Urinary bladder (tissue), 4 donors: ENCODE measurements at places on chromosomes 4 and X. TPM values are rescaled to one million over a fixed set of nuclear protein-coding genes. Genes with fewer than 3 reads are reported as not detected.

GRCh38 chrX:132614297-132614696, 125.5 kb upstream of the MBNL3 start:
- no peak for DNase-seq

GRCh38 chrX:118115953-118116712, 477 bp downstream of the KLHL13 start:
- DNase-seq, result no peak

GRCh38 chr4:109816082-109816442, 500 bp downstream of the GAR1 start:
- DNase-seq, result no peak

DNA sequence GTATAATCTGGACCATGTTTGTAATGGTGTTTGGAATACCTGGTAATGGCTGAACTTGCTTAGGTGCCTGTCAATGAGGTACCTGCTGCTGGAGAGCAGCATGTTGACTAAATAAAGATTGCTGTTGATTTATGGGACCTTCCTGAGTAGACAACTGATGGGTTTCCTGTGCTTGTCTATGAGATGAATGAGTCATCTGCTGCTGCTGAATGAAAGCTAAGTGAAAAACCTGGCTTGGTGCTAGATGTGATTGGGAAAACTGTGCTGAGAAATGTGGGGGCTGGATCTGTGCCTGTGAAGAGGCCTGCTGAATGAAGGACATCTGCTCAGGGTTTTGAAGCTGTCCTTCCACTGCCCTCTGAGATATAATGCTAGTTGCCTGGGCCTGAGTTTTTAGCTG, 69.6 kb downstream of the WNK3 start:
- no peak for DNase-seq

DNA sequence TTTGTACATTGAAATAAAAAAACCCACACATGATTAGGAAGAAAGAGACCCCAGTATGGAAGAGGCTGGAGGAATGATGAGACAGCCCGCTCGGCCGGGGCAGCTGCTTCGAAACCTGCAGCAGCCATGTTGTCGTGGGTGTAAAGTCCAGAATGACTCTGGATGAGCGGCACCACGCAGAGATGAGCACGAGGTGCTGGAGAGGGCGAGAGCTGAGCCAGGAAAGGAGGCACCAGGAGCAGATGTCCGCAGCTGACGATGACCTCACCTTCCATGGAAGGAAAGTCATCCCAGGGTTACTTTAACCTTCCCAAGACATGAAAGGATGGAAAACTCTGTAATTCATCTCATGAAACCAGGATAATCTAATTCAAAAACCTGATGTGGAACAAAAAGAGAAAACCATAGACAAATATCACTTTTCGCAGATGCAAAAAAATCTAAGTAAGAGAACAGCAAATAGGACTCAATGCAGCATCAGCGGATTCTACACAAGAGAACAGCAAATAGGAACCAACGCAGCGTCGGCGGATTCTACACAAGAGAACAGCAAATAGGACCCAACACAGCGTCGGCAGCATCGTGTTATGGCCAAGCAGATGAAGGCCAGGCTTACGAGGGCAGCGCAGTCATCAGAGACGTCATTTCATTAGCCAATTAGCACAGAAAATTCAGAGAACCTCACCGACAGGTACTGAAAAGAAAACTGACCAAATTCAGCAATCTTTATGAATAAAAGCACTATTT, 25.9 kb upstream of the SPON2 start:
- DNase-seq, result no peak

- no peak for DNase-seq
Measured at GRCh38 chr4:71907782-71908181, 123.9 kb upstream of the GC start.

DNA sequence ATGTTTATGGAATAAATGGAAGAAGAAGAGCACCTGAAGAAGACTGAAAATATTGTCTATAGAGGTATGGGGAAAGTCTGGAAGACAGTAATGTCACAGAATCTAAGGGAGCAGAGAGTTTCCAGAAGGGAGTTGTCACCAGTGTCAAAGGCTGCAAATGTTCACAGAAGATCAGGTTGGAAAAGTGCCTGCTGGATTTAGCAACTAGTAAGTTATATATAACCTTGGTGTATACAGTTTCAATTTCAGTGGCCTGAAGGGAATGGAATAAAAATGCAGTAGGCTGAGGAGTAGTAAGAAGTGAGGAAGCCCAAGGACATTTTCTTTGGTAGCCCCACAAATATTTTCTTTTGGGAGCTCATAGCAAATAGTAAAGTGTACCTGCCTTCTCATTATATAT, 107.2 kb downstream of the SATL1 start:
- no peak for DNase-seq

GRCh38 chrX:427812-428725, 41.4 kb upstream of the PPP2R3B start:
- no peak for DNase-seq

DNA sequence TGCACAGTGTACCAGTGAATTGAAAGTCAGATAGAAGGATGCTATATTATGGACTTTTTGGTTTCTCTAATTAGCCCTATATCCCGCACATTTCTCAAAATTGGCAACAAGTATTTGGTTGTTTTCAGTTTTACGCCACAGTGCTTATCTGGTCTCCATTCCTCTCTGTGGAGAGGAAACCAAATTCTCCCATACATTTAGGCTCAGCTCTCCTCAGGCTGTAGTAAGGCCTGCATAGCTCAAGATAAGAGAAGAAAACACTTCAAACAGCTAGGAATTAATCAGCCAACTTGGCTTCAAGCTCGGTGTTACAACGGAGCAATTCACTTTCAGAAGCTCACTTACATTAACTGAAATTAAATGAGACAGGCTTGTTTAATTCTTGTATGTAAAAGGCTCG, 263.2 kb downstream of the PDHA2 start:
- no peak for DNase-seq

GRCh38 chr4:143347484-143348111, 10.9 kb downstream of the GAB1 start:
- no peak for DNase-seq

DNA sequence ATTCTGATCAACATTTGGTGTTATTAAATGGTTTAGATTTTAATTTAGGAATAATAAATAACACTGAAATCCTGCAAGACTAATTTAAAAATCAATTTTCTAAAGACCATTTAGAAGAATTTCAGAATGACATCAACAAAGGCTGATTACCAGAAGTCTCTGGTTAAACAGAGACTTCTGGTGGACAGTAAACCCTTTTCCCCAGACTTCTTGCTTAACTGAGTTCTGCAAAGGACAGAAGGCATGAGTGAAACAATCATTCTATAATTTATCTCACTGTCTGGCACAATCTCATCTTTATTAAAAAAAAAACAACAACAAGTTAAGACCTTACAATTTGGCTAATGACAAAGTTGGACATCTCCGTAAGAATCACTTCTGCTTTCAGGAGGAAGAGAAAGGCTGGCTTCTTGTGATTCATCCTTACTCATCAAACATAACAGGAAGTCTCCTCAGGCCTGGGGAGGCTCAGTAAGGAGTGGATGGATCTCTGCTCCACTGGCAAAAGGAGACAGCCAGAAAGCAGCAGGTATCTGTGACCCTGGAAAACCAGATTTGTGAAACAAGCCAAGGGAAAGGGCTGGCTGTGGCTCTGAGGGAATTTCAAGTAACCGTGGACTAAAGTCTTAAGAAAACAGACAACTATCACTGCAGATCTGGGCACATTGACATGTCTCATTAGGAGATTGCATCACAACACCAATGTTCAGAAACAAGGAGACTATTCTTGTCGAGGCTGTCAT, 908 bp upstream of the TLR6 start:
- DNase-seq, result no peak

DNA sequence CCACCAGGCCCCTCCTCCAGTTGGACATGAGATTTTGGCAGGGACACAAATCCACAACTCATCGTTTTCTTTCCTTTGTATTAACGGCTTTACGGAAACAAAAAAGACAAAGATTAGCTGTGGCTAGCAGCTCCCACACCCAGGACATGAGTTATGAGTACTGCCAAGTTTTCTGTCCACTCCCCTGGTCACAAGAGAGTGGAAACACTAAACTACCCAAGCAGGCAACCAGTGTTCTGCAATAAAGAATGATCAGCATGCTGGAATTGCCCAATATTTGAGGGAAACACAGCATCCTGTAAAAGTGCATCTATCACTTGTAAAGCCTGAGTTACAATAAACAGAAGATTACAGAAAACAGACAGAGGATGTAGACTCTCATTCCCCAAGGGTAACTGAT, 358.4 kb downstream of the NLGN4X start:
- no peak for DNase-seq

- DNase-seq, result no peak
Measured at GRCh38 chr4:68283714-68284113, 38.2 kb upstream of the TMPRSS11B start.

The SLC39A8 gene
- total RNA-seq, result 25.3 TPM

The SHISA3 gene
- total RNA-seq, result 2.1 TPM

The SUPT20HL2 gene
- not detected for total RNA-seq

The TMEM33 gene
- 54.5 TPM for total RNA-seq
